Activated naive CD8-positive, alpha-beta T cell treated with anti-CD3 and anti-CD28 coated beads, Interleukin-2, amount 10 ng/mL, durations not matched to agents 7 days and 5 days (primary cell): ENCODE measurements at places on chromosomes 16 and 17. TPM values are rescaled to one million over a fixed set of nuclear protein-coding genes. Genes with fewer than 3 reads are reported as not detected.

GRCh38 chr16:86202760-86203426, 303.9 kb downstream of the IRF8 start:
- H3K27me3 ChIP-seq: peaks cover 47% of the 10 kb centered on the region
- H3K36me3 ChIP-seq: no peaks in the 10 kb centered on the region
- H3K4me3 ChIP-seq: no peak overlapping the region
- no peaks in the 10 kb centered on the region for H3K4me1 ChIP-seq
- no peak for DNase-seq

DNA sequence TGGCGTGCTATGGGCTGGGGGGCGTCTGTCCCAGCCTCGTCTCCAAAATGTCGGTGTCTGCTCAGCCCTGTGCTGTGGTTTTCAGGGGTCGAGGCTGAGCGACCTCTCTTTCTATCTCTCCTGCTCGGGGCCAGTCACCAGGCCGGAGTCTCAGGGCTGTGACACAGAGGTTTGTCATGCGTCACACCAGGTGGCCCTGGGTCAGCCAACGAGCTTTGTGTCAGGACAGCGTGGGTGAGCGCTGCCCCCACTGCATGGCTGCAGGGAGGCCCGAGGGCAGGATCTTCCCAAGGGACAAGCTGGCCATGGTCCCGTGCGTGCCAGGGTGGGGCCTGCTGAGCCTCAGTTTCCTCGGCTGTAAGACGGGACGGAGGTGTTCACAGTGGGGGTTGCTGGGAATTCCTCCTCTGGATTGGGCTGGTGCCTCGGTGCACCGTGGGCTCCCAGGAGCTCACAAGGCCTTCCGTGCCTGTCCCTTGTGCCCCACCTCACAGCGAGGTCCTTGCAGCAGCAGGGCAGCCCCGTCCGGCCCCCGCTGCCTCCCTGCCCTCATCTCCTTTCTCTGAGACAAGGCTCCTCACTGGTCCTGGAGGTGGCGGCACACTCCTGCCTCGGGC, 50.5 kb downstream of the CBFA2T3 start:
- H3K4me1 ChIP-seq: no peaks in the 10 kb centered on the region
- peaks cover 2% of the 10 kb centered on the region for H3K27me3 ChIP-seq
- H3K36me3 ChIP-seq: no peaks in the 10 kb centered on the region
- no peak overlapping the region for H3K27ac ChIP-seq
- H3K4me3 ChIP-seq: no peak overlapping the region

GRCh38 chr16:66692341-66692740, 4.2 kb downstream of the CMTM4 start:
- H3K36me3 ChIP-seq: no peaks in the 10 kb centered on the region
- no peak for DNase-seq
- H3K4me3 ChIP-seq: no peak overlapping the region
- H3K27me3 ChIP-seq: peaks cover 39% of the 10 kb centered on the region
- H3K27ac ChIP-seq: no peak overlapping the region

KCTD5 gene
- 27.5 TPM for total RNA-seq

ZNF276 gene
- 107 TPM for total RNA-seq

PABPN1L gene
- not detected for total RNA-seq

TSR3 gene
- total RNA-seq: 44.2 TPM
